ENCODE measurements at places on chromosomes 2 and 18.

- no peak for DNase-seq
These were observed 950.7 kb upstream of the PIK3C3 start for GRCh38 chr18:41004324-41004723.

DNA sequence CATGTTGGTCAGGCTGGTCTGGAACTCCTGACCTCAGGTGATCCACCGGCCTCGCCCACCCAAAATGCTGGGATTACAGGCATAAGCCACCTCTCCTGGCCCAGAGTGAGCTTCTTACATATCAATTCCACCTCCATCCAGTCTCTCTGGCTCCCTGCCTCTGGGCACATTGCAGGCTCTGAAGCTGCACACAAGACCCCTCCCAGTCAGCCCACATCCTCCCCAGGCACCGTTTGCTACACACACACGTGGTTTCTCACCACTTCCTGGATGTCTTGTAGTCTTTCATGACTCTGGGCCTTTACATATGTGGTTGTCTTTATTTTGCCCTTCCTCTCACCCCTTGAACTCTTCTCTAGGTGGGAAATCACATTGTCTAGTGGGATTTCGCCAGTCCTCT, 64.0 kb upstream of the CABLES1 start:
- no peak for DNase-seq

DNA sequence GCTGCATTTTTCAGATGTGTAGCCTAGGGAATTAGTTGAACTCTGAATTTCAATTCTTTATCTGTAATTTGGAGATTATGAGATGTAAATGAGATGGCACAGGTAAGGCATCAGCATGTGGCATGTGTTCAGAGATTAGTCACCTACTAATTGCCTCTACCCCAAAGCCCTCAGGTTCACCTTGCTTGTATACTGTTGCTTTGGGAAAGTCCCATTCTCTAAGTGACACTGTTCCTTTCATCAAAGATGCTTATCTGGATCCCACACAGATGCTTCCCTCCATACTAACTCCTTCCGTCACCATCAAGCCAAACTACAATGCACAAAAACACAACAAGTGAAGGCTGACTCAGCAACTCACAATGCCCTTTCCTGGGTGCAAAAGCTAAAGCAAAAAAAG, 143.7 kb downstream of the LRATD1 start:
- no peak for DNase-seq

DNA sequence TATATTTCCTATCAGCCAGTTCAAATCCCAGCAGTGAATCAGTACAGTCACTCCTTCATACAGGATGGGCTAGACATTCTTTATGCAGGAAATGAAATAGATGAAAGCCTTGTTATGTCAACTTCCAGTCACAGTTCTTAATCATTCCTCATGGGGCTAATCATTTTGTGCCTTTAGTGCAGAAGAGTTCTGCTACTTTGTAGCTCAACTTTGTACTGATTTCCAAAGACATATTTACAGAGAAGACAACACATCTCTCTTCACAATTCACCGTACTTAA, 593.9 kb upstream of the NETO1 start:
- DNase-seq: no peak

DNA sequence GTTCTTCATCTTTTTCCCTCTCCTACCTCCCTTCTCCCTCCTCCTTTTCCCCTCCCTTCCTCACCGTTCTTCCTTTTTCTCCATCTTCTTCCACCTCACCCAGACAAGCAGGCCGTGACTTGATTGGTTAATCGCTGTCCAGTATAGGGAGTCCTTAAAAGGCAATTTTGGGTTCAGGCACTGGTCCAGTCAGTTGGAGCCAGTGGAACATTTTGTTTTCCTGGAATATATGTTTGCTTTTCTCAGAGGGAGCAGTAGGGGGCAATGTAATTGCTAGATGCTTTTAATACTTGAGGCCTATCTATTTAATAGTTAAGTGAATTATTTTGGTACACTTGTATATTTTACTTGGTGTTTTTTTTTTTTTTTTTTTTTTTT, 15.0 kb downstream of the ELAC1 start:
- DNase-seq: no peak

- no peak for DNase-seq
These were observed 208.0 kb downstream of the LOXHD1 start for GRCh38 chr18:46449033-46449432.

- DNase-seq: no peak
These were observed 108.4 kb downstream of the ALMS1 start for GRCh38 chr2:73494031-73494430.

- DNase-seq: no peak
These were observed 409.7 kb upstream of the SPRED2 start for GRCh38 chr2:65842104-65842503.

Measured in cortex of kidney (tissue), 1 donor.